ENCODE measurements at places on chromosomes 1 and 21.

GRCh38 chr21:37380349-37381323 lies 14.1 kb downstream of the DYRK1A start:
- DNase-seq = no peak

DNA sequence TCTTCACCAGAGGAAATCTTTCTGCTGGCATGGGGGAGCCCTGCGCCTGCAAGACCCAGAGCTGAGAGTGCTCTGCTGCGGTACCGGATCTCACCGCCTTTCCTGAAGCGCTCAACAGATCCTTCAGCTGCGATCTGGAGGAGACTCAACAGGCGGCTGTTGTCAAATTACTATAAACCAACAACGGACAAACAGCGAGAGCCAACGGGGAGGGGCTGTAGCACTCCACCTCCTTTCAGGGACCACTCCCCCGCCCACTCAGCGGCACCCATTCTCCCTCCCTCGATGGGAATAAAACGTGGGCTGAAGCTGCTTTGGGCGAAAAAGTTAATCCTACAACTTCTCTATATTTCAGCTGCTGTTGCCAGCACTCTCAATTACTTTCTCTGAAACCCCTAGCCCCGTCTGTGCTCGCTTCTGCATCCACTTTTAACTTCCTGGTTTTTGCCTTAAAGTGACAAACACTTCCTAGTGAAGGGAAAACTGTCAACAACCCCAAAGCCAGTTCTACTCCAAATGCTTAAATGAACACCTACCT lies at the start of gene FMO5:
Gene FMO5, minus strand, starts transcription at position 147 of the 538 bp plus-strand sequence. CDS start 310 bp downstream, outside the sequence.
- no peak for DNase-seq

GRCh38 chr1:219990782-219991510 lies 55.4 kb downstream of the EPRS1 start:
- peak; percentile 65 for DNase-seq

DNA sequence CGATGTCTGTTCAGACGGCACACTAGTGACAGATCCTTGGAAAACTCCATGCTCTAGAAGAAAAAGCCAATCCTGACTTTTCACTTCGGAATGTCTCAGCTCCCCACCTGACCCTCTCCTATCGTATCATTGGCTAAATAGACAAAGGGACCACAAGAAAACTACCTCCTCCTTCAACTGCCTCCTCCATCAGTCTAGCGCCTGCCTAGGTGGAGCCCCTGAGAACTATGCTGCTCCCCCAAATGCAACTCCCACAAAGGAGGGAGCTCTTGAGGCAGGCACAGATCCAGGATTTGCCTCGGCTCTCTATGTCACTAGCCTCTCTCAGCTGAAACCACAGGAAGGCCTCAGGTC lies 148.4 kb downstream of the TOMM20 start:
- peak; percentile 76 for DNase-seq
